ENCODE measurements at places on chromosomes 7 and 10. TPM values are rescaled to one million over a fixed set of nuclear protein-coding genes. Genes with fewer than 3 reads are reported as not detected.

DNA sequence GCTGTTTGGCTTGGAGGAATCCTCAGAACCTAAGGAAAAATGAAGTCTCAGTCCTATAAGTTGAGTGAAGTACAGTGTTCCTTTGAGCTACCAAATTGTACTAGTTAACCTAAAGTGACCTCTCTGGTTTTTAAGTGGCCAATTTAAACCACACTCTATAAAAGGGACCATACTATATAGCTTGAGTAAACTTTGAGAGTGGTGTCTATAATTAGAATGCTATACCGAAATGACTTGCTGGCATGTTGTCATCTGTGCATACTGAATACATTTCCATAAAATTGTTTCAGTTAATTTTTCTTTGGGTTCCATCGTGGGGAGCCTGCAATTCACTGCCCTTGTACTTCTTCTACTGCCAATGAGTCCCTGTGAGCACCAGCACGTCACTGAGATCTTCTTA is 151.1 kb downstream of the DKK1 start:
- no peak for DNase-seq

- DNase-seq, result no peak
Observed at GRCh38 chr10:62095181-62096122, 173.2 kb downstream of the RTKN2 start.

DNA sequence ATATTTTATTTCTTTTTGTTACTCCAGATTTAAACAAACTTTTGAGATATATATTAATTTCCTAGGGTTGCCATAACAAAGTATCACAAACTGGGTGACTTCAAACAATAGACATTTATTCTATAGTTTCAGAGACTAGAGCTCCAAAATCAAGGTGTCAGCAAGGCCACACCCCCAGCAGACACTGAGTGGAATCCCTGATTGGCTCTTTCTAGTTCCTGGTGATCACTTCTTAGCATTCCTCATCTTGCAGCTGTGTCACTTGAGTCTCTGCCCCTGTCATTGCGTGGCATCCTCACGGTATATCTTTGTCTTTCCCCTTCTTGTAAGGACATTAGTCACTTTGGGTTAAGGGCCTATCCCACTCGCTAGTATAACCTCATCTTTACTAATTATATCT is 7.6 kb upstream of the SLC26A3 start:
- no peak for DNase-seq

DNA sequence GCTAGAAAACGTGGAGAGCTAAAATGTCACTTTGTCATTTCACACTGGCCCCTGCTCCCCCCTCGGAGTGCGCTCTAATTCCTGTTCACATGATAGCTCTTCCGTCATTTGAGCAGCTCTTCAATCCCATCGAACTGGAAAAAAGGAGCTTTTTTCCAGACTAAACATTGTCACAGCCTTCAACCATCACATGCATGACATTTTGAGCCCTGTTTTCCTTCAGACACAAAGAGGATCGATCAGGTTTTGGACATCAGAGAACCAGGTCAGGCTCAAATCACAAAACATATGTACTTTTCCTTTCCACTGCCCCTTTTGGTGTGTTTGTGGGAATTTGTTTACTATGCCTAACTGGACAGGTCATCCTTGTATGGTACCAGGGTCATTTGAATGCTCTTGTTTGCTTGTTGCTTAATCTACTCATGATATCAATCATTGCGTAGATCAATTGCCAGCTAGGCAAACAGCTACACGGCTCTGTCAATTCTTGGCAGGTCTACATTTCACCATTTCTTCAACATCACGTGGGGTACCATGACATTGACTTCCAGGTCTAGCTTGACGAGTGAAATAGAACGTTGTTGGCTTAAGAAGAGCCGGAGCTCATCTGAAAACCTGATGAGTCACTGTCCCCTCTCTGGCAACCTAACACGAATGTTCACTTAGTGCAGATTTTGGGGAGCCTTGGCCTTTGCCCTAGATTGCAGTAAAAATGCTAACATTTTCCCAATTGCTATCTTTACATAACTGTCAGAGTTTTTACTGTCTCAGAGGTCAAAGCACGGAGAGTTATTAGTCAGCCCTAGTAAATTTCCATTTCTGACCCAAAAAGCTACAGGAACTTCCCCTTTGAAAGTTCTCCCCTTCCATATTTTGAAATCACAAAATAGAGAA is 87.3 kb downstream of the LYZL2 start:
- DNase-seq, result peak; percentile 87

GRCh38 chr10:125605167-125605566 is 77.8 kb downstream of the TEX36 start:
- no peak for DNase-seq

DNA sequence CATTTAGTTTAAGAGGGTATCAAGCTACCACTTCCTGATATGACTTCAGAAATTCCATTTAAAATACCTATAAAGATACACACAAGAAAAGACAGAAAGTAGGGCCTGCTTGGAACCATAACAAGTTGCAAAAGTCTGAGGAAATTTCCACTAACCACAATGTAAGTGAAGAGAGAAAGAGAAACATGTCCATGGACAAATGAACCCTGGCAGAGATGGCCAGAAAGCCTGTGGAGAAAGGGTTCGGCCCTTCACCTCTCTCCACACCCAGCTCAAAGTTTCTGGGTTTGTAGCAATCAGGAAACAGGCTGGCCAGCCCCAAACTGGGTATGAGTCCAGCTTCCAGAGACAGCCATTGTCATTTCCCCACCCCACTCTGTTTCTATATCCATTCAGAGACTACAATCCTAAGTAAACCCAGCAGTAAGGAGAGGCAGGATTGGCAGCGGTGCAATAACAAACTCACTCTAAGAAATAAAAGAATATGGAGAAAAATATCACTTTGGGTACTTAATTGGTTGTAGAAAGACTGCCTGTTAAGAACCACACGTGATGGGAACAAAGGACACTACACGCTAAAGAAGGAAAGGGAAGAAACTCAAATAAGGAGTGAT is 71.1 kb downstream of the STK17A start:
- DNase-seq, result no peak

- no peak for DNase-seq
Observed at GRCh38 chr7:98256431-98256830, 4.4 kb upstream of the TECPR1 start.

- DNase-seq, result no peak
Observed at GRCh38 chr7:119964788-119965542, 308.0 kb upstream of the KCND2 start.

- no peak for DNase-seq
Observed at GRCh38 chr10:7334642-7334964, 76.2 kb downstream of the SFMBT2 start.

DNA sequence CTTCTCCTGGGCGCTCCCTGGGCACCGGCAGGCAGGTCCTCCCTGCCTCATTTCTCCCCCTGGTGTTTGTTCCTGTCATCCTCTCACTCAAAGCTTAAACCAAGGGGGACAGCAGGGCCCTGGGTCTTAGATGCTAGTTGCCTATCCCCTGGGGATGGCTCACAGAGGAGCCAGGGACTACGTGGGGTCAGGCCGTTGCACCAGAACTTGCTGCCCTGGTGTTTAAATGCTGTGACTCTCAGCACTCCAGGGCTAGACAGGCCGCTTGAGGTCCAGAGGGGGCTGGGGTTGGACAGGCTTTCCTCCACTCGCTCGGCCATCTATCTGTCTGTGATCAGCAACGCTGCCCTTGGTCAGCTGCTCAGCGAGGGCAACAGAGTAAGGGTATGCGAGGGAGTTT is 340.3 kb downstream of the CXCL12 start:
- no peak for DNase-seq

GRCh38 chr10:34824870-34825269 is 9.8 kb upstream of the PARD3 start:
- no peak for DNase-seq

GRCh38 chr7:14023838-14024237 is 34.4 kb upstream of the ETV1 start:
- no peak for DNase-seq

DNA sequence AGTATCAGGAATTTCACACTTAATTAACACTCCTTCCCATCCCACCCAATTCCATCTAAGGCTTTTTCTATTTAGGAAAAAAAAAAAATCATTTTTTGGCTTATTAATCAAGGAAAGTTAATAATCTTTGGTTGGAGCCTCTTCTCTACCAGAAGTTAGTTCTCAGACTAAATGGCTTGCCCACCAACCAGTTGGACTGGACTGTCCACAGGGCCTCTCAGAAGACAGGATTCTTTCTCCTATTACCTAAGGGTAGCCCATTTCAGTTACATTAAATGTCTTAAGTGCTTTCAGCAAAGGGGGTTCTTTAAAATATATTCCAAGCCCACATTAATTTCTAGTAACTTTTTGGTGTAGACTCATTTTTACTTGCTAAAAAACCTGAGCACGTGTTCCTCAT is 35.2 kb downstream of the GLUD1 start:
- DNase-seq, result no peak

DNA sequence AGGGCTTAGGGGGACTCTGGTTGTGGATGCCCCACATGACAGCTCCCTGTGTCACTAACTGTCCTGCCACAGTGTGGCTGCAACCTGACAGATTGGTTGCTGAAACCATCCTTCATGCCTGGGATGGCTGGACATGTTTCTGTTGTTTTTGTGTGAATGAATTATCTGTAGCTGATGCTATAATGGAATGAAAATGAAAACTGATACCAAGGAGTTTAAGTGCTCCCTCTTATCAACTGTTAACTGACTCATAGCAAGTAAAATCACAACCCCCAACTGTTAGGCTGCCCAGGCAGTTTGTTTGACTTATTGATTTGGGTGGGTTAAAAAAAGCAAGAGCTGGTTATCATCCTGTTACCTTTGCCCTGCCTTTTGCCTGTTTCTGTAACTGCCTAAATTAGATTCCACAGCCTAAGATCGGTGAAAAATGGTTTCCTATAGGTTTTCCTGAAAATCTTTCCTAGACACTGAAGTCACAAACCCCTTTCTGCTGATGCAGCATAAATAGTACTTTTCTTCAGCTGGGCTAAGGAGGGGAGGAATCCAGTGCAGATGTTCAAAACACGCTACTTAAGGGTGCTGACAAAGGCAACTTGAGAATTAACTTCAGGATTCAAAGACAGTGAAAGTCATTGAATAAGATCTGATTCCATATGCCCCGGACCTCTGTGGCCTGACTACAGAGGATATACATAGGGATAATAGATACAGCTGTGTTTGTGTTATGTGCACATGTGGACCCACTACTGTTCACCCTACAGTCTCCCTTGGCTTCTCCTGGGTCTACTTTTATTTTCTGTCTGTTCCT is 5.7 kb downstream of the FRAT2 start:
- peak; percentile 77 for DNase-seq

GRCh38 chr10:117471344-117471874 is 71.1 kb upstream of the EMX2 start:
- no peak for DNase-seq

DNA sequence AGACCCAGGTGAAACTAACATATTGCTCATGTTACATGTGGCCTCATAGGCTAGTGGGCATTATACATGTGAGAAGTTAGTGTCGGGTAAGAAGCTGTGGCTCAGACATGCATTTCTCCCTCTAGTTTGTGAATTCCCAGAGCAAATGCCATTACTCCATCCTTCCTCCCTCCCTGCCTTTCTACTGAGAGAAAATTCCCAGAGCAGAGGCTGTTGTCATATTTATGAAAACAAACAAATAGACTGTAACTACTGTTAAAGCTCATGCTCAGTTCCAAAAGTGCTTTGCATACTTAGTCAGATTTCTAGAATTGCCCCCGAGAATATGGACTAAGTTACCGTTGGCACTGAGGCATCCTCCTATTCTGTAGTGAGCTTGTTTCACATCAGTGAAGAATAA is 29.0 kb downstream of the ZNRF2 start:
- no peak for DNase-seq

DNA sequence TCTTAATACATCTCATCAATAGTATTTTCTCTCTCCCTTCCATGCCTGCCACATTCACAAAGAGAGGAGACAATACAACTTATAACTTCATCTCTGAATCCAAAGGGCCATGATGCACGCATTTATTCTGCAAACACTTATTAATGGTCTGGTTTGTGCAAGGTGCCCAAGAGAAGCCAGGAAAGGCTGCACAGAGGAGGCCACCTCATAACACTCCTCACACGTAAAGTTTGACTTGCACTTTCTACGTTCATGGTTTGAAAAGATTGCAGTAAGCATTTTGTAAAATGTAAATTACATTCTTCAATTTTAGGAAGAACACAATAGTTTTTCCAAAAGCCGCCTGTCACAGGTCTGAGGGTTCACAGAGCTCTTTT is 1.2 kb upstream of the PALS2 start:
- no peak for DNase-seq

GRCh38 chr7:157136372-157136771 is 2.4 kb upstream of the UBE3C start:
- DNase-seq, result no peak

- no peak for DNase-seq
Observed at GRCh38 chr7:95577137-95577536, 19.2 kb downstream of the PDK4 start.

GRCh38 chr7:93055543-93056107 is 62.2 kb downstream of the SAMD9 start:
- DNase-seq, result no peak

DNA sequence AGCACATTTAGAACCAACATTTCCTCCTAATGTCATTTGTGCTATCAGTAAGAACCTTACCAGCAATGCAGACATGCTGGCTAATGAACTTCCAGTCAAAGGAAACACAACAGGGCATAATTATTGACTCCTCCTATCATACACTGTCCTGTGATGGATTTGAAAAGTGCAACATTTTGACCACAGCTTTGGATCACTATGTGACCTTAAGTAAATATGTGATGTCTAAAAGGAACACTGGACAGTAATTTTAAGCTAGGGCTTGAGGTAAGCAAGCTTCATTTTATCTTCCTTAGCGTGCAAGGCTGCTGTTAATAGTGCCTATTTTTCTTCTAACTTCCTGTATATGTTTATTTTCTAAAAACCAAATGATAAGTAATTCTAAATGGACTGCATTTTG is 240.6 kb upstream of the HGF start:
- no peak for DNase-seq

GRCh38 chr10:48533951-48534720 is 70.7 kb downstream of the ARHGAP22 start:
- no peak for DNase-seq

DNA sequence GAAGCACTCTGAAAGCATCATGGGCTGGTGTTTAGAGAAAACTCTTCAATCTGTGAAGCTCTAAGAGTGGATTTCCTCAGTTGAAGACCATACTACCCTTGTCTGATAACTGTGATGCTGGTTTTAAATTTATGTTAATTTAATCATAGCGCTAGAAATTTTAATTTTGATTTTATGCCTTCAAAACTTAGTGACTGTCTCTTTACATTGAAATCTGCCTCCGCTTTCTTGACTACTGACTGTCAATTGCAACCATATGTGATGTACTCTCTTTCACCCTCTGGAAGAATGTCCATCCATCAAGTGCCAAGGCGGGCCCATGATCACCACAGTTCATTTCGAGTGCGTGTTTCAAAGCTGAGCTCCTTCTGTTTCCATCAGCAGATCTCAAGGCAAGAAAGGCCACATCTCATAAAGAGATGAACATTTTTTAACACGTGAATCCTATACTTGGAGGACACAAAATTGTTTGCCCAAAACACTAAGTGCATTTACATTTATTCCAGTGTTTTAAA is 147.1 kb downstream of the ITGA8 start:
- DNase-seq, result no peak

TRPV5 gene
- total RNA-seq, result not detected

GRM3 gene
- not detected for total RNA-seq

NAT16 gene
- total RNA-seq, result not detected

LRIT1 gene
- not detected for total RNA-seq

XRCC2 gene
- total RNA-seq, result 0.18 TPM

CNTNAP2 gene
- 2.0 TPM for total RNA-seq

SDK1 gene
- 0.53 TPM for total RNA-seq

CDHR3 gene
- total RNA-seq, result 7.7 TPM

ZYX gene
- 33.8 TPM for total RNA-seq

NCAPG2 gene
- 4.0 TPM for total RNA-seq

TMEM176A gene
- 449 TPM for total RNA-seq

CALML5 gene
- not detected for total RNA-seq

GSAP gene
- total RNA-seq, result 24.3 TPM

GALNT17 gene
- total RNA-seq, result 0.18 TPM

CASD1 gene
- 4.7 TPM for total RNA-seq

Data from left lobe of liver (tissue), 2 donors.